Activated CD8-positive, alpha-beta memory T cell treated with anti-CD3 and anti-CD28 coated beads for 4 hours (primary cell): ENCODE measurements at places on chromosomes 2 and 18.

DNA sequence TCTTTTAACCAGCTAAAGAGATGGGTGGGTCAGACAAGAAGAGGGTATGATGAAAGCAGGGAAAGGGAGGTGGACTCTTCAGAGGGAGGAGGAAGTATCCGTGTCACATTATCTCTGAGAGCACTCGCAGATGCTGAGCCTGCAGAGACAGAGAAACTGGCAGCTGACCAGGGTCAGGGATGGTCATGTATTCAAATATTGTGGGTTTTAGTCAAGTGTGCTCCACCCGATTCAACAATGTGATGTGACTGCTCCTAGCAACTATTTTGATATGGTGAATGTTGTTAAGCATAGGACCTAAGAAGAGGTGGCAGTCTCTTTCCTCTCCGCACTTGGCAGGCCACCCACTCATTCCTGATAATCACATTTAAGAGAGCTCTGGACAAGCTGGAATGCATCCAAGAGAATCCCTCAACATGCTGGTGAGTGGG is 1.3 kb upstream of the CLIP4 start:
- no peak for DNase-seq

GRCh38 chr2:69139778-69140670 is 127.0 kb downstream of the ANTXR1 start:
- no peak for DNase-seq

- no peak for DNase-seq
Measured at GRCh38 chr18:3086871-3087270, 73.9 kb upstream of the LPIN2 start.

GRCh38 chr2:239393941-239394340 is 6.9 kb downstream of the HDAC4 start:
- no peak for DNase-seq

DNA sequence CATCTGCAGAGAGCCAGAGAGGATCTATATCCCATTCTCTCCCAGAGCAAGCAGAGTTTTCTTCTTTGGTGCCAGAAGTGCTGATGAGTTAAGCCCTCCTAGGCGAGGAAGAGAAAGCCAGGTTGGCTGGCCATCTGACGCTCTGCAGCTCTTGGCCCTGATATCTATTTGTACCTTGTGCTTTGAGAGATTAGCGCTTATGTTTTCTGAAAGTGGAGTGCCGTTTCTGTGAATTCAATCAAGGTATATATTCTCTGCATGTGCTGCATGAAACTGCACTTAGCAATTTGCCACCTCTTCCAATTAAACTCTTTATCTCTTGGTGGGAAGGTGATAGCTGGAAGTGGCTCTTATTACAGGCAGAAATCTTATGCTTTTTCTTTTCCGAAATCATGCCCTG is 177.5 kb downstream of the LPIN1 start:
- no peak for DNase-seq
